ENCODE measurements at places on chromosomes 1 and 21.

- H3K27me3 ChIP-seq = peaks cover 4% of the 10 kb centered on the region
- H3K36me3 ChIP-seq = no peaks in the 10 kb centered on the region
- H3K27ac ChIP-seq = no peak overlapping the region
- H3K4me1 ChIP-seq = no peaks in the 10 kb centered on the region
These were observed 31.1 kb upstream of the HSD3B1 start for GRCh38 chr1:119475866-119476439.

DNA sequence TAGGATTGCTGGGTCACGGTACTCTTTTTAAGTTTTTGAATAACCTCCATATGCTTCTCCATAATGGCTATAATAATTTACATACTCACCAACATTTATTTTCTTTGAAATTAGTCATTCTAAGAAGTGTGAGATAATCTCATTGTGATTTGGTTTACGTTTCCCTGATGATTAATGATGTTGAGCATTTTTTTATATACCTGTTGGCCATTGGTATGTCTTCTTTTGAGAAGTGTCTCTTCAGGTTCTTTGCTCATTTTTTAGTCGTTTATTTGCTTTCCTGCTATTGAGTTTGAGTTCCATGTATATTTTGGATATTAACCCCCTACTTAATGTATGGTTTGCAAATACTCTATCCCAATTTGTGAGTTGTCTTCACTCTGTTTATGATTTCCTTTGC lies 9.3 kb downstream of the RNF187 start:
- H3K27ac ChIP-seq = no peak overlapping the region
- peaks cover 30% of the 10 kb centered on the region for H3K4me1 ChIP-seq
- DNase-seq = no peak
- peaks cover 36% of the 10 kb centered on the region for H3K36me3 ChIP-seq
- H3K27me3 ChIP-seq = no peaks in the 10 kb centered on the region
- H3K4me3 ChIP-seq = no peak overlapping the region

DNA sequence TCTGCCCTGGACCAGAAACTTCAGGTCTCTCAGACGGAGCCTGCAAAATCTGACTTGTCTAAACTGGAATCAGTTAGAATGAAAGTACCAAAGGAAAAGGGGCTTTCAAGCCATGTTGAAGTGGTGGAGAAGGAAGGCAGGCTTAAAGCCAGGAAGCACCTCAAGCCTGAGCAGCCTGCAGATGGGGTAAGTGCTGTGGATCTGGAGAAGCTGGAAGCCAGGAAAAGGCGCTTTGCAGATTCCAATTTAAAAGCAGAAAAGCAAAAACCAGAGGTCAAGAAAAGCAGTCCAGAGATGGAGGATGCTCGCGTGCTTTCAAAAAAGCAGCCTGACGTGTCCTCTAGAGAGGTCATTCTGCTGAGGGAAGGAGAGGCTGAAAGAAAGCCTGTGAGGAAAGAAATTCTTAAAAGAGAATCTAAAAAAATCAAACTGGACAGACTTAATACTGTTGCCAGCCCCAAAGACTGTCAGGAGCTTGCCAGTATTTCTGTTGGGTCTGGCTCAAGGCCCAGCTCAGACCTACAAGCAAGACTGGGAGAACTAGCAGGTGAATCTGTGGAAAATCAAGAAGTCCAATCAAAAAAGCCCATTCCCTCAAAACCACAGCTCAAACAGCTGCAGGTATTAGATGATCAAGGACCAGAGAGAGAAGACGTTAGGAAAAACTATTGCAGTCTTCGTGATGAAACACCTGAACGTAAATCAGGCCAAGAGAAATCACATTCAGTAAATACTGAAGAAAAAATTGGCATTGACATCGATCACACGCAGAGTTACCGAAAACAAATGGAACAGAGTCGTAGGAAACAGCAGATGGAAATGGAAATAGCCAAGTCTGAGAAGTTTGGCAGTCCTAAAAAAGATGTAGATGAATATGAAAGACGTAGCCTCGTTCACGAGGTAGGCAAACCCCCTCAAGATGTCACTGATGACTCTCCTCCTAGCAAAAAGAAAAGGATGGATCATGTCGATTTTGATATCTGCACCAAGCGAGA lies 46.6 kb downstream of the ZBTB17 start:
- no peak overlapping the region for H3K27ac ChIP-seq
- DNase-seq = no peak
- H3K4me3 ChIP-seq = no peak overlapping the region
- no peaks in the 10 kb centered on the region for H3K4me1 ChIP-seq
- no peaks in the 10 kb centered on the region for H3K27me3 ChIP-seq
- peaks cover 59% of the 10 kb centered on the region for H3K36me3 ChIP-seq

GRCh38 chr1:31755197-31755611 lies 8.9 kb downstream of the ADGRB2 start:
- H3K4me3 ChIP-seq = no peak overlapping the region
- H3K4me1 ChIP-seq = peaks cover 23% of the 10 kb centered on the region
- H3K27ac ChIP-seq = no peak overlapping the region
- H3K27me3 ChIP-seq = peaks cover 2% of the 10 kb centered on the region

DNA sequence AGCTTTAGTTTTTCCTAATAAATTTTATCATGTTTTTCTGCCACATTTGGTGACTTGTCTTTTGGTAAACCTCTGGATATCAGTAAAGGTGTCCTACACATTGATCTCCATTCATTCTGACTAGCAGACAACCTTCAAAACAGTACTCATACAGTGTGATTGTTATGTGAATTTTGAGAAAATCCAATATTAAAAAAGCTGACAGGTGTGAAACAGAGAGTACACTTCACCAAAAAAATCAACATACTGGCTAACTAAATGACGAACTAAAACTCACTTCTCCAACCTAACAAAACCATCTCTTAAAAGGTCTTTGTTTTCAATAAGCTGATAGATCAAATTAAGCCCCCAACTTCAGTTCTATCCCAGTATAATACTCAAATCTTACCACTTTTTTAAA lies 1.5 kb downstream of the FRRS1 start:
- H3K27ac ChIP-seq = no peak overlapping the region
- H3K36me3 ChIP-seq = no peaks in the 10 kb centered on the region
- peak overlapping the region; percentile 6 for H3K4me3 ChIP-seq
- H3K4me1 ChIP-seq = peaks cover 9% of the 10 kb centered on the region
- no peak for DNase-seq
- peaks cover 5% of the 10 kb centered on the region for H3K27me3 ChIP-seq

GRCh38 chr1:19179597-19180264 lies 30.3 kb downstream of the UBR4 start:
- peak overlapping the region; percentile 78 for H3K27ac ChIP-seq
- no peak overlapping the region for H3K4me3 ChIP-seq
- peaks cover 28% of the 10 kb centered on the region for H3K4me1 ChIP-seq
- peaks cover 73% of the 10 kb centered on the region for H3K36me3 ChIP-seq

DNA sequence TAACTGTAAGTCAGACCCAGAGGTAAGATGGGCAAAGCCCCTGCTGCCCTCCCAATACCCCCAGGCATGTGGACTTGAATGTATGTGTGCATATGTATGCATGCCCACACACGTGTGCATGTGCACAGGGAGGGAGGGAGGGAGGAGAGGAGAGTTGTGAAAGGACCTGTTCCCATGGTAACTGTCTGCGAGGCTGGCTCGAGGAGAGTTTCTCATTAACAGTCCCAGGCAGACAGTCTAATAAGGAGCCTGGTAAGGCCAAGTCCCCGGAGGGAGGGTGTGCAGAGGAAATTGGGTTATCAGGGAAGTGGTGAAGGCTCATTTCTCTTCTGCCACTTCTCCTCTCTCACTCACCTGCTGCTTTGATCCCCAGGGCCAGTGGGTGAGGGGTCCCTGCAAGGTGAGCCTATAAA lies 74.9 kb downstream of the NFASC start:
- H3K27me3 ChIP-seq = peaks cover 3% of the 10 kb centered on the region
- no peaks in the 10 kb centered on the region for H3K36me3 ChIP-seq
- H3K27ac ChIP-seq = no peak overlapping the region
- no peaks in the 10 kb centered on the region for H3K4me1 ChIP-seq
- DNase-seq = no peak
- no peak overlapping the region for H3K4me3 ChIP-seq

- no peak overlapping the region for H3K27ac ChIP-seq
- H3K27me3 ChIP-seq = peaks cover 1% of the 10 kb centered on the region
- no peaks in the 10 kb centered on the region for H3K4me1 ChIP-seq
- no peaks in the 10 kb centered on the region for H3K36me3 ChIP-seq
- DNase-seq = no peak
These were observed 332.4 kb downstream of the CAMTA1 start for GRCh38 chr1:7117399-7118281.

DNA sequence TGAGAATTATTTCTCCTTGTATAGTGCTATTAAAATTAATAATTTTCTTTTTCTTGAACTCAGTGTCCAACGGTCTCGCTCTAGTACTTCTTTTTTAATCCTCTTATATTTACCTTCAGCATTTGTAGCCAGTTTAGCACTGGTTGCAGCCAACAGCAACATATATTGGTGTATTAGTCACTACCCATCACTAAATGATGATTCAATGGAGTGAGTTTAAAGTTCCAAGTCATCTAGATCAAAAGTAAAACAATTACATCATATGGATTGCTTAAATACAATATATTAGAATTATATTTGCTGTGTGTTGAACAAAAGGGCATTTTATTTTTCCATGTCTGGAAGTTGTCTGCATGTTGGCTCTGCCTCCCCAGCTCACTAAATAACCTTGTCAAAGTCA lies 591.8 kb downstream of the ADGRL2 start:
- no peak overlapping the region for H3K4me3 ChIP-seq
- DNase-seq = no peak

- peaks cover 14% of the 10 kb centered on the region for H3K27me3 ChIP-seq
- H3K27ac ChIP-seq = no peak overlapping the region
- peak; percentile 26 for DNase-seq
- no peaks in the 10 kb centered on the region for H3K4me1 ChIP-seq
- no peaks in the 10 kb centered on the region for H3K36me3 ChIP-seq
- H3K4me3 ChIP-seq = no peak overlapping the region
These were observed 15.1 kb upstream of the KLF17 start for GRCh38 chr1:44103270-44104131.

- H3K27me3 ChIP-seq = no peaks in the 10 kb centered on the region
- no peak overlapping the region for H3K4me3 ChIP-seq
- no peaks in the 10 kb centered on the region for H3K4me1 ChIP-seq
- no peak overlapping the region for H3K27ac ChIP-seq
- DNase-seq = no peak
These were observed 57.9 kb downstream of the CENPF start for GRCh38 chr1:214660900-214661299.

- peak; percentile 37 for DNase-seq
- H3K36me3 ChIP-seq = peaks cover 25% of the 10 kb centered on the region
- H3K4me3 ChIP-seq = peak overlapping the region; percentile 36
- H3K4me1 ChIP-seq = peaks cover 83% of the 10 kb centered on the region
- no peaks in the 10 kb centered on the region for H3K27me3 ChIP-seq
These were observed 8.6 kb downstream of the PRKACB start for GRCh38 chr1:84152649-84153056.

DNA sequence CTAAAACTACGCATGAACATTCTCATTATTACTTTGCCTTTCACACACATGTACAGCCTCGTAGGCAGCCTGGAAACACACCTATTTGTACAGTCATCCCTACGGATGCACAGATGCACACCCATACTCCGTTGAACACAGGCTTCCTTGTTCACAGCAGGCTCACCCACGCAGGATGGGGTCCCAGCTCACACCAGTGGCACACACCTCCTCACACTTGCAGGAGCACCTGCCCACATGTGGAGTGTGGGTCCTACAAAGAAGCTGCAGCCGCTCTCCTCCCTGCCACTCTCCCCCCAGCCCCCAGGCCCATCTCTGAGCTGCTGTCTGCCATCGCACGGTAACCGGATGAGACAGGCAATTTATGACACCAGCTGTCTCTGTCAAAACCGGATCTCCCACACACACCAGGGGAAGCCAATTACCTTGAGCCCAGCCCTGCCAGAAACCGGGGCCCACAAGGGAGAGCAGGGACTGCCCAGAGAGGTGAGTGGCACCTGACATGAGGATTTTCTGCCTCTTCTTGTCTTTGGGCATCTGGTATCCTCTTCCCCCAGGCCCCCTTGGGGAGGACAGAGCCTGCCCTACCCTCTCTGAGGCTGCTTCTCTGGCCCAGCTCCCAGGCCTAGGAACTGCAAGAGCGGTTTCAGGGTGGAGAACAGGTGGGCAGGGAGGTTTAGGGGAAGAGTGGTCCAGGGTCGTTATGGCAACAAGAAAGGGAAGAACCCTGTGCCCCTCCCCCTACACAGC lies 175.4 kb downstream of the IGSF21 start:
- H3K36me3 ChIP-seq = no peaks in the 10 kb centered on the region
- H3K27me3 ChIP-seq = peaks cover 12% of the 10 kb centered on the region
- H3K4me3 ChIP-seq = no peak overlapping the region
- no peaks in the 10 kb centered on the region for H3K4me1 ChIP-seq

DNA sequence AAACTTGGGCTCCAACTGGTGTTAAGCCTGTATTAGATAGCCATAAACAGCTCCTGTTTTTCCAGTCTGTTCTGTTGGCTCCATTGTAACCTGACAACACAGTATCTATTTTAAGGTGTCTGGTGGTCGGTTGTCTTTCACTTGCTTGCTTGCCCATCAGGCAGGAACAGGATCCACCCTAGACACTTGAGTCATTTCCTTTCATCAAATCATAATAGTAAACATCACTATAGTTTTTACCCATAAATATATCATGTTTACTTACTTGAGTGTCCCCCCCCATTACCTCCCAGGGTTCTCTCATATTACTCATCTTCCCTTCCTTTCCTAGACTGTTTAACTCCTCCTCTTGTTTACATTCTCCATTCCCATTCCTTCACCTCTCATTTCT lies 2.9 kb downstream of the DDI2 start:
- no peaks in the 10 kb centered on the region for H3K27me3 ChIP-seq
- H3K4me3 ChIP-seq = peak overlapping the region; percentile 45
- DNase-seq = no peak
- H3K36me3 ChIP-seq = peaks cover 36% of the 10 kb centered on the region

- H3K36me3 ChIP-seq = peaks cover 1% of the 10 kb centered on the region
- H3K4me3 ChIP-seq = no peak overlapping the region
- no peak for DNase-seq
- H3K27ac ChIP-seq = no peak overlapping the region
- H3K4me1 ChIP-seq = peaks cover 9% of the 10 kb centered on the region
- no peaks in the 10 kb centered on the region for H3K27me3 ChIP-seq
These were observed 15.5 kb downstream of the SMYD3 start for GRCh38 chr1:246491551-246492053.

DNA sequence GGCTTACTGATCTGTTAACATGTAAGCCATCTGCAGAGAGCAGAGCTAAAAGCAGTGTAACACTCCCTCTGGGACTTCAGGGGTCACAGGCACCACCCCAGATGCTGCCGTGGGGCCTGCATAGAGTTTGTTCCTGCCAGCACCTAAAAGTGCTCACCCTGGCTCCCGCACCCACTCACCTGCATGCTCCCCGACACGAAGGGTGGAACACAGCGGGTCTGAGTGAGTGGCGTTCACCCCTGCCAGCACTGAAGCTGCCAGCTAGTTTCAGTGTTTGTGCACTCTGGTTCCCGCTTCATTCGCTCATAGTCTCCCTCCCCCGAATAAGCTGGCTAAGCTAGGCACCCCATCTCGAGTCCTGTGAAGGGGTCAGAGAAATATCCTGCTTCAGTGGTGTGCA lies 1681.0 kb downstream of the NCAM2 start:
- H3K27me3 ChIP-seq = no peaks in the 10 kb centered on the region
- no peak for DNase-seq
- H3K27ac ChIP-seq = no peak overlapping the region
- H3K36me3 ChIP-seq = no peaks in the 10 kb centered on the region
- no peaks in the 10 kb centered on the region for H3K4me1 ChIP-seq

Measured in activated CD8-positive, alpha-beta T cell treated with anti-CD3 and anti-CD28 coated beads for 36 hours (primary cell).